ENCODE measurements at places on chromosomes 1 and 21.
A peak's percentile ranks its signal among the peaks of the same experiment; 100 is the strongest.

DNA sequence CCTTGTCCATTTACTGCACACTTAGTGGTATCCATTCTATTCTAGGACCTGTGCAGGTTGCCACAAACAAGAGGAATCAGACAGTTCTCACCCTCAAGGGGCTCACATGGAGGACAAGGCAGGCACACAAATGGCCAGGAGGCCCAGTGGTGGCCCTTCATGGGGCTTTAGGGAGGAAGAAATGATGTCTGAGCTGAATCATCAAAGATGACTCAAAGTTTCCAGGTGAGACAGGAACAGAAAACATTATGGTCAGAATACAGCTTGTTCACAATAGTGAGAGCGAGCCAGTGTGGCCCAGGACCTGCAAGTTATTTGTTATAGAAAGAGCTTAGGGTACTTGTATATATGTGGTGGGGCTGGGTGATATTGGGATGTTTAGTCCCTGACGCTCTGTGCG, 26.4 kb downstream of the SHISAL2A start:
- no peak for DNase-seq

DNA sequence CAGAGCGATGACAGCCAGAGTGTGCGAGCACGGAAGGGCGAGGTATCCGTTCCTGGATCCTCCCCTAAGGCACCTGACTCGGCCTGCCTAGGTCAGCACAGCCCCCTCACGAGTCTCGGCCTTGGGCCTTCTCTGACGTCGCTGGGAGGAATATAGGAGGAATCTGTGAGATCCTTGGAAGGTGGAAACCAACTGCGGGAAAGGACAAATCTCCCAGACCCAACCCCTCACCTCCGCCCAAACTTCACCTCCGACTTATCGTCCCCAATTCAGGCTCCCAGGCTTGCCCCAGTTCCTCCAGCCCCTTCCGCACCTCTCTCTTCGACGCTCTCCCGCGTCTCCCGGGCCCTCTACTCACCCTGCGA, 494 bp downstream of the APH1A start:
- no peak for DNase-seq

- DNase-seq = no peak
These were observed 281.3 kb upstream of the C1orf105 start for GRCh38 chr1:172139196-172139595.

GRCh38 chr1:10628685-10629084, 153.9 kb downstream of the PEX14 start:
- DNase-seq = no peak

DNA sequence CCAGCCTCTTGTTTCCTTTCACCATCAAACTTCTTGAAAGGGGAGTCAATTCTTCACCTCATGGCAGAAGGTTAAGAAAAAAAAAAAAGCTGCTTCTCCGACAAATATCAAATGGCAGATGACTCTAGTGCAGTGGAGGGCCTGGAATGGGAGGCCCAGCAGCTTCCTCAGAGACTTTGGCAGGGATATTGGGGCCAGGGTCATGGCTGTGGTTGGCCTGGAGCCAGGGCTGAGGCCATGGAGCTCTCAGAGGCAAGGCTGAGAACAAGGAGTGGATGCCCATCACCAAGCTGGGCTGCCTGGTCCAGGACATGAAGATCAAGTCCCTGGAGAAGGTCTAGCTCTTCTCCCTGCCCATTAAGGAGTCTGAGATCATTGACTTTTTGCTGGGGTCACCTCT, 18.7 kb downstream of the MTF1 start:
- no peak for DNase-seq

- DNase-seq = peak; percentile 80
These were observed 23.0 kb upstream of the NEK2 start for GRCh38 chr1:211698161-211699026.

DNA sequence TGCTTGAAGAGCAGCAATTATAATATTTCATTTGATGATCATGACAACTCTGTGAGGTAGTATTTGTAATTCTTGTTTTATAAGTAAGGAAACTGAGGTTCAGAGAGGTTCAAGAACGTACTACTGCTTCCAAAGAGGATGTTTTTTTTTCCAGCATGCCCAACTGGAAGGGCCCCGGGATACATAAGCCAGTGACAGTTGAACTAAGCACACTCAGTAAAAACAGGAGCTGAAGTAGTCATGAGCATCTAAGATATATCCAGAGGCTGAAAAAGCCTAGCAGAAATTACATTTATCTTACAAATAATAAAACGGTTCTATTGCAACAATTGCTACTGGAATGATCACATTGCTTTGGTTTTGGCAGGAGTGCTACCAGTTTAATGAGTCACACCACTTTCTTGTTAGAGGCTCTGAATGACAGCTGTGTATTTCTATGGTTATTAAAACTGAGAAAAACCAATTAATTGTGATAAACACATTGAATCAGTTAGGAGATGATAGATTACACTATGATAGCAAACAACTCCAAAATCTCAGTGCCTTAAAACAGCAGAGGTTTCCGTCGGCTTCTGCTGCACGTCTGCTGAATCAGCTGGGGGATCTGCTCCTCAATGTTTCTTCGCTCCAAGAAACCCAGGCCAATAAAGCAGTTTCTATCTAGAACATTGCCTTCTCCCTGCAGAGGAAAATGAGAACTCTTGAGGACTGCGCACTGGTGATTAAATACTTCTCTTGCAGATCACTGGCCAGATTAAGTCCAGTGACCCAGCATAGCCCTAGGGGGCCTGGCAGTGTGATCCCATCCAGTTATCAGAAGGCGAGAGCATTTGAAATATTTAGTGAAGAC, 522.7 kb downstream of the PLPP3 start:
- no peak for DNase-seq

GRCh38 chr21:45818904-45819285, 162.7 kb upstream of the COL6A1 start:
- no peak for DNase-seq

GRCh38 chr1:207355060-207355459, 33.6 kb downstream of the CD55 start:
- DNase-seq = no peak

- no peak for DNase-seq
These were observed 68.3 kb downstream of the ATG4C start for GRCh38 chr1:62852253-62852652.

DNA sequence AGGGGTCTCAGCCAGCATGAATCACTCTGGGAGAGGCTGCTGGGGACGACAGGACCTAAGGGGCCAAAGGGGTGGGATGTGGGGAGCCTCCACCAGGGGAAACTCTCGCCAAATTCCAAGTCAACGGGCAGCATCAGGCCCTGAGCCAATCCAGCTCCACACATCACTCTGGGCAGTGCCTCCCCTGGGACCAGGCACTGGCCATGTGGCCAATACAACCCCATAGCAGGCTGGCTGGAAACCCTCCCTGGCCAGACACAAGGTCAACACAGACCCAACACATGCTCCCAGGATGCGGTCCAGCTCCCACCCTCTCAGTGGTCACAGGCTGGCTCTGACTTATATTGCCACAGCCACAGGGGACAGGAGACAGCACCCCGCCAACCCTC, 60.0 kb downstream of the MEGF6 start:
- no peak for DNase-seq

DNA sequence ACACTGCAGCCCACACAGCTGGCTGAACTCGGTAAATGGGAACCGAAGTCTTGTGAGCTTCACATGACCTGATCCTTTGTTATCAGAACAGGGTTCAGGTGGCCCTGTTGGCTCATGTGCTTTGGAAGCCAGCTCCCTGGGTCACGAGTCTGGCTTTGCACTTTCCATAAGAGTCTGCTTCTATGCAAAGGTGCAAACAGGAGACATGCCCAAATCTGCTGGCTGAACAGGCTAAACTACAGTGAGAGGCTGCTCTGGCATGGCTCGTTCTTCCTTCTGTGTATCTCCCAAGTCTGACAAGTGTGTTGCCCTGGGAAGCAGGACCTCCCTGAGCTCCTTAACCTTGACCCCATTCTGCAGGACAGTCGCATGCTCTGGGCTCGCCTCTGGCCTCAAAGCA, 549.6 kb downstream of the KIF26B start:
- no peak for DNase-seq

DNA sequence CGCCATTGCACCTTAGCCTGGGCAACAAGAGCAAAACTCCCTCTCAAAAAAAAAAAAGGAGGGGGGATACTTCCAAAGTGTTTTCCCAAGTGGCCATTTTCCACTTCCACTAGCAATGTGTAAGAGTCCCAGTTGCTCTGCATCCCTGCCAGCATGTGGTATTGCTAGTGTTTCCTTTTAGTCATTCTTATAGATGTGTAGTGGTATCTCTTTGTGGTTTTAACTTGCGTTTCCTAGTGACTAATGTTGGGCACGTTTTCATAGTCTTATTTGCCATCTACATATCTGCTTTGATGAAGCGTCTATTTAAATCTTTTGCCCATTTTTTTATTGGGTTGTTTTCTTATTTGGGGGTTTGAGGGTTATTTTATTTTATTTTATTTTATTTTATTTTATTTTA, 31.1 kb downstream of the INAVA start:
- no peak for DNase-seq

DNA sequence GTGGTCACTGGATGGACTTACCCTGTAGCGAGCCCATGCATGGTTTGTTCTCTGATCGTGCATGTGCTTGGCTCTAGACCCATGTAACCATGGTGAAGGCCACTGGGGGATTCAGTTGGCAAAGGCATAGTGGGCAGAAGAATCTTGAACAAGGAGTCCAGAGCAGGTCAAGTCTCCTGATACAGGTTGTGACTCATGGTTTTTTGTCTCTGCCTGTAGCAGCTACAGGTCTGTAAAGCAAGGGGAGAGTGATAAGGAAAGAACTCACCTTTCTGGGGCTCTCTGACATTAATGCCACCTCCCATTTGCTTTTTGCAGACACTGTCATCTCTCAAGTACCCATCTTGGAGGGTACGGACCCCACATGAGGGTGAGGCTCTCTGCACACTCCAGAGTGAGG, 153.4 kb upstream of the CAMK1G start:
- DNase-seq = no peak

- DNase-seq = no peak
These were observed 1.5 kb upstream of the COL16A1 start for GRCh38 chr1:31705080-31705866.

- no peak for DNase-seq
These were observed 85.7 kb upstream of the KRTAP19-8 start for GRCh38 chr21:31124010-31124409.

- no peak for DNase-seq
These were observed 92.8 kb downstream of the PIK3R3 start for GRCh38 chr1:46039571-46040052.

- DNase-seq = no peak
These were observed 49.1 kb downstream of the COP1 start for GRCh38 chr1:176157995-176158394.

- DNase-seq = no peak
These were observed 94.5 kb downstream of the FNBP1L start for GRCh38 chr1:93542398-93542797.

Measured in omental fat pad (tissue), 4 donors.